Activated CD4-positive, alpha-beta T cell treated with anti-CD3 and anti-CD28 coated beads, Interleukin-2, amount 50 U/mL, for 48 hours (primary cell): ENCODE measurements at places on chromosomes 4 and X.
A peak's percentile ranks its signal among the peaks of the same experiment; 100 is the strongest.

GRCh38 chrX:13126775-13127174 is 82.4 kb upstream of the FAM9C start:
- no peak for DNase-seq

GRCh38 chr4:136336479-136336878 is 1195.8 kb downstream of the PCDH18 start:
- no peak for DNase-seq

DNA sequence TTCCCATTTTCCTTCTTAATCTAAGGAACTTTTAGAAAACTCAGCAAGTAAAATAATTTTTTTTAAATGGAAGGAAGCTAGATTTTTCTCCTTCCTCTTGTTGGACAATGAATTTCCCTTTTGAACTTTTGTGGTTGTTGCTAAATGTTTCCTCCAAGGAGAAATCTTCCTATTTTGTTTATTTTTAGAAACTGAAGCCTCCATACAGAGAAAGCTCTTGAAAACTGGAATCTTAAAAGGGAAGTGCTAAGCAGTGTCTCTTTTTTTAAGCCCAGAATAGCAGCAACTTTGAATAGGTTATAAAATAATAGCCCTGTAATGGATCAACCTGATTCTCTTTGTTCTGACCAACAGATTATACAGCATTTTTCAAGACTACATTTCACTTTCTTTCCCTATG is 15.1 kb upstream of the DCLK2 start:
- DNase-seq, result no peak

- no peak for DNase-seq
Measured at GRCh38 chrX:6163721-6164120, 64.9 kb downstream of the NLGN4X start.

DNA sequence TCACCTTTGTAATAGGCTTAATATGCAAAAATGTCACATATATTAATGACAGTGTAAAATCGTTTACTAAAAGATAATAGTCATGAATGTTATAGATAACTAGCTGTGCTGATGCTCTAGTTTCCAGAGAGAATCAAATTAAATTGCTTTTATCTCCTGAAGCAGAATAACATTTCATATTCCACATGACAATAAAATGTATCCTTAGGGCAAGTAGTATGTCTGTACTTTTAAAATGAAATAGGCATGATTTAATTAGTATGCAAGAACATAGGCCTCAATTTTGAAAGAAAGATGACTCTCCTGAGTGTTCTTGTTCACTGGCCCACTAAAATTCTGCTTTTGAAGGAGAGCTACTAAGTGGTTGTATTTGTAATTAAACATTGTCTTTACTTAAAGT is 1027.0 kb downstream of the ARAP2 start:
- DNase-seq, result no peak

- DNase-seq, result peak; percentile 70
Measured at GRCh38 chr4:10461091-10461849, 4.0 kb upstream of the ZNF518B start.

- no peak for DNase-seq
Measured at GRCh38 chrX:11929476-11929875, 171.4 kb downstream of the MSL3 start.

DNA sequence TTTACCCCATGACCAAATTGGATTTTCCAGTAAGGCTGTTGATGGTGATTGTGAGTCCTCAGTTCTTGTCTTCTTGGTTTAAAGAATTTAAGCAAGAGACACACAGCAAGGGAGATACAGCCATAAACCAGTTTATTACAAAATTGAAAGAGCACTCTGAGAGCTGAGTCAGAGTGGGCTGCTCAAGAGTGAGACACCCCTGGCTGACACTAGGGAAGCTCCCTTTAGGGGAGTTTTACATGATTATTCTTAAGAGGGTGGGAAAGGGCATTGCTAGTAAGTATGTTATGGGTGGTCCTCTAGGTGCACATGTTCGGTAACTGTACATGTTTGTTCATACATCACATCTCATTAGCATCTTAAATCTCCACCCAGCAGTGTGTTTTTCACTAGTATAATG is 18.8 kb upstream of the ZNF81 start:
- DNase-seq, result no peak

DNA sequence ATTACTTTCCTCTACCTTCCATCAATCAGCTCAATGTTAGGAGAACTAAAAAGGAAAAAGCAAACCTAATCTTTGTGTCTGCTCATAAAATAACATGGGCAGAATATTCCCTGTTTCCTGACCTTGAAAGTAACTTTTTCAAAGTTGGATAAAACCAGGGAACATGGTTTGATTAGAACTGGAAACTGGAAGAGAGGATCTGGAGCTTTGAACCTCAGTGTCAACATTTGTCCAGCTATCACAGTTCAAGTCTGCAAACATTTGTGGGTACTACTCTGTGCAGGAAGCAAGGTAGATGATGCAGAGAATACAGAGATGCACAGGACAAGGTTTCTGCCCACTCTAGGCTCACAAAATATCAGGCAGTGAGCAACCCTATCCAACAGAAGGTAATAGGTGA is 86.4 kb upstream of the TAB3 start:
- DNase-seq, result no peak

DNA sequence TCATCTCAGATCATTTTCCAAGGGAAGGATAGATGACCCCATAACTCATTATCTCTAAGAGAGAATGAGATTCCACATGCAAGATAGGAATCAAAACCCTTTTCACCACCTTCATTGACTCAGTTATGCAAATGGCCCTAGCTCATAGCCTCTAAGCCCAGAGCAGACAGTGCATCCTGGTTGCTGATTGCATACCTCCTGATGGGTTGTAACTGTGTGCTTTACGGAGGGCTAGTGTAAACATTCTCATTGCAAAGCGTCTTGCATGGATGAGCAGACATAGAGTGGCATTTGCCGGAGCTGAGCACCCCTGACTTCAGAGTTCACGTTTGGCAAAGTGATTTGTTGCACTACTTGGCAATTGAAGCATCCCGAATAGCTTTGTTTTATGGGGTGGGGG is 151.0 kb downstream of the VCX3A start:
- DNase-seq, result no peak

GRCh38 chr4:7049295-7049694 is 6.1 kb downstream of the TADA2B start:
- DNase-seq, result no peak

- no peak for DNase-seq
Measured at GRCh38 chr4:147493307-147493706, 12.4 kb downstream of the EDNRA start.
